ENCODE measurements at places on chromosomes 4 and X.

DNA sequence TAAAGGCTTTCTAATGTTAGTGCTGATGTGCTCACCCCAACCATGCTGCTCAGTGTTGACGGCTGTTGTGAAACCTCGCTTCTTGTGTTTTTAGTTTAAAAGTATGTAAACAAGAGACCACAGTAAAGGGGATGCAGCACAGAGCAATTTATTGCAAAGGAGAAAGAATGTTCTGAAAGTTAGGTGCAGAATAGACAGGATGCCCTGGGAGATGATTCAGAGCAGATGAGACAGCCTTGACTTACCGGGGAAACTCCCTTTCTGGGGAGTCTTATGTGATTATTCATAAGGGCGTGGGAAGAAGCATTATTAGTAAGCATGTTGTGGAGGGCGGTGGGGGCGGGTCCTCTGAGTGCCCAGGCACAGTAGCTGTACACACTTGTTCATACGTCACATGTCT is 47.7 kb downstream of the EVC start:
- no peak for DNase-seq

GRCh38 chrX:357035-357692 is 29.5 kb downstream of the PPP2R3B start:
- no peak for DNase-seq

- DNase-seq, result no peak
These were observed 907.4 kb upstream of the AGA start for GRCh38 chr4:178349601-178350000.

GRCh38 chr4:30916337-30917274 is 196.4 kb downstream of the PCDH7 start:
- DNase-seq, result no peak

- DNase-seq, result no peak
These were observed 24.6 kb downstream of the NAP1L5 start for GRCh38 chr4:88672987-88673386.

GRCh38 chr4:124846306-124846705 is 133.8 kb upstream of the ANKRD50 start:
- no peak for DNase-seq

DNA sequence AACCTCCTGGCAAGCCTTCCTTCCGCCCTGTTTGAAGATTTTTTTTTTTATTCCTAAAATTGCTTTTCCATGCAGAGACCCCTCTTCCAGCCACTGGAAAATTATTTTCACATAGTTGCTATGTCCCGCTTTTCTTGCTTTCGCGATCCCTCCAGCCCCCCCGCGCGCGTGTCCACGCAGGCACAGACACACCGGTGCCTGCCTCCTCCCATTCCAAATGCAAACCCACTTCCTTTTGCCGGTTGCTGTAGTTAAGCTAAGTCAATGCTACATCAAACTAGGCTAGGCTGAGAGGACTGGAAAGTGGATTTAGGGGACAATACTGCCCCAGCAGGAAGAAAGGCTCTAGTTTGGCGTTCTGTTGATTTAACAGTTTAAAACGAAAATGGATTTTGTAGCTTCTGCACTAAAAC is 111.0 kb downstream of the DHX15 start:
- peak; percentile 17 for DNase-seq

DNA sequence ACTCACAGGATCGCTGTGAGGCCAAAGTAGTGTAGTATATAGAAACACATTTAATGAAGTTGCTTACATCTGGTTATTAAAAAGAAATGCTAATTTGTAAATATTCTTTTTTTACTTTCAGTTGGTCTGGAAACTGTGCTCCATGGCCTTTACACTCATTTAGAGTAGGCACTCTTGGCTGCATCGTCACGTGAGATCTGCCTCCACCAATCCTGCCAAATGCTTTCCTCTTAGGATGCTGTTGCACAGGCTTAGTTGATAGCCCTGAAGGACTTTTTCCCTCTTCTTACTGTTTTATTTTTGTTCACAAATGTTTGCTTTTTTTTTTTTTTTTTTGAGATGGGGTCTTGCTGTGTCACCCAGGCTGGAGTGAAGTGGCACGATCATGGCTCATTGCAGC is 6.3 kb downstream of the CPE start:
- peak; percentile 59 for DNase-seq

GRCh38 chrX:41024755-41025154 is 60.5 kb upstream of the USP9X start:
- DNase-seq, result no peak

- no peak for DNase-seq
These were observed 140.0 kb downstream of the FMR1NB start for GRCh38 chrX:148120999-148121623.

- no peak for DNase-seq
These were observed 53.8 kb upstream of the ATXN3L start for GRCh38 chrX:13373431-13374187.

GRCh38 chr4:40581254-40582140 is 48.2 kb downstream of the RBM47 start:
- no peak for DNase-seq

GRCh38 chr4:73329300-73329699 is 70.7 kb upstream of the ANKRD17 start:
- DNase-seq, result no peak

DNA sequence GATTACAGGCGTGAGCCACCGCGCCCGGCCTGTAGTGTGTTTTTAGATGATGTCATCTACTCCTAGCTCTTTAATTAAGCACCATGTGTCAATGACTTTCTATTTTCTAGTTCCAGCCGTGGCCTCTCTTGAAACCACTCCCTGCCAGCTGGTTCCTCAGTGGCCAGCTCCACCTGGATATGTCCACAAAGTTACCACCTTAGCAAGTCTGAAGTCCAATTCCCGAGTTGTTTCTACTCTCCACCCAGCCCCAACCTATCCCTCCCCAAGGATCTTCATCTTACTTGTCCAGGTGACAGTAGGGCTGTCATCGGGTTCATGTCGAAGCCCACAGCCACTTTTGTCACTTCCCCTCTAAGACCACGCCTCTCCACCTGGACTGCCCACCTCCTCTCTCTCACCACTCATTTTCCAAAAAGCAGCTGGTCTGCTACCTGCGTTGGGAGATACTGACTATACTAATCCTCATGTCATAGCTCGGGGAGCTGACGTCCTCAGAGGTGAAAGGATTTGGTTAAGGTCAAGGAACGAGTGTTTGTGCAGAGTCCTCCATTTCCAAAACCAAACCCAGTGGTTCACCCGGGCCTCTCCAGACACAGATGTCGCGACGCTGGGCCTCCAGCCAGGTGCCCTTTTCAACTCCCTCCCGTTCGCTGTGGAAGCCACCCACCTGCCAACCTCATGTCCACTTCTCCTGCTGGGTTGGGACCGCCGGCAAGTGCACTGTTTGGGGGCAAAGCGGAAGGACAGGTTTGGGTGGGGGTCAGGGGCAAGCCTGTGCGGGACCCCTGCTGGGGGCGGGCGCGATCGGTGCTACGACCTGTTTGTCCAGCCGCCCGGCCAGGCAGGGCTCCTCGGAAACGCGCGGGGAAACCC is 704 bp downstream of the FAM3A start:
- DNase-seq, result no peak

Data from NCI-H446 treated with DMSO at 0.1 percent for 48 hours (cell line).